HT-29 (cell line): ENCODE measurements at places on chromosomes 11 and 22. TPM values are rescaled to one million over a fixed set of nuclear protein-coding genes. Genes with fewer than 3 reads are reported as not detected.

GRCh38 chr11:37755521-37755920 is 1157.5 kb upstream of the RAG2 start:
- DNase-seq, result no peak

GRCh38 chr11:80586464-80586863 is 1145.6 kb upstream of the TENM4 start:
- peak; percentile 2 for DNase-seq

- DNase-seq, result no peak
These were observed 95.3 kb upstream of the RCN1 start for GRCh38 chr11:31995525-31996094.

GRCh38 chr22:32217465-32217864 is 12.6 kb upstream of the RFPL2 start:
- no peak for DNase-seq

POU2AF3 gene
- 14.5 and 23.0 TPM in 2 replicates for total RNA-seq

PYGM gene
- total RNA-seq, result 0.16 and 0.23 TPM in 2 replicates

- no peak for DNase-seq
These were observed 18.9 kb downstream of the MED15 start for GRCh38 chr22:20526305-20526627.

GRCh38 chr22:41226723-41227655 is 13.7 kb downstream of the CHADL start:
- no peak for DNase-seq

- no peak for DNase-seq
These were observed 2.9 kb downstream of the IZUMO1R start for GRCh38 chr11:94307101-94307791.

DNA sequence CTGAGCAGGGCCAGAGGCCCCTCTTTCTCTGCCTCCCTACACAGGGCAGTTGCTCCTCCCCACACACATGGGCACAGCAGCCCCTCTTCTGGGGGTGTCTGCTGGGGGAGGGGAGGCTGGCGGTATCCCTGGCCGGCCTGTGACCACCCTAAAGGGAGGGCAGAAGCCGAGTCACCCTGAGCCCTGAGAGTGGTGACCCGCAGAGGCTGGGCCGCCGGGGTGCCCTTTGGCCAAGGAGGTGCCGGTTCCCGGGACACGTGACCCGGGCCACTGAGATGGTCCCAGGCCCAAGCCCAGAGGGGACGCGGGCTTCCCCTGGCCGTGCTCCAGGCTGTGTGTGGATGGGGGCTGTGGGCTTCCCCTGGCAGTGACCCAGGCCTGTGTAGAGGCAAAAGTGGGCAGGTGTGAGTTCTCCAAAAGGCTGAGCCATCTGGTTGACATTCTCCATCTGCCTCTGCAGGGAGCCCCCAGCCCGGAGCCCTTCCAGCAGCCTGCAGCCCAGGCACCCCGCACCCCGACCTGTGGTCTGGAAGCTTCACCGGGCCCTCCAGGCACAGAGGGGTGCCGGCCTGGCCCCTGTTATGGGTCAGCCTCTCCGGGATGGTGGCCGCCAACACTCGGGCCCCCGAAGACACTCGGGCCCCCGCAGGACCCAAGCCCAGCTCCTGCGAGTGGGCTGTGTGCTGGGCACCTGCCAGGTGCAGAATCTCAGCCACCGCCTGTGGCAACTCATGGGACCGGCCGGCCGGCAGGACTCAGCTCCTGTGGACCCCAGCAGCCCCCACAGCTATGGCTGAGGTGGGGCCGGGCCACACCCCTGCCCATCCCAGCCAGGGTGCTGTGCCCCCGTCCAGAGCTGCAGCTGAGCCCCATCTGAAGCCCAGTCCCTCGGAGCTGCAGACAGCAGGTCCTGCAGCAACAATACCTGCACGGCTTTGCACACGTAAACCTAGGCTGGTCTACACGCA is 1.0 kb downstream of the ADM2 start:
- DNase-seq, result no peak

C11orf86 gene
- 0.29 and 0.69 TPM in 2 replicates for total RNA-seq

WBP2NL gene
- total RNA-seq, result not detected in 2 replicates

MPPED1 gene
- total RNA-seq, result not detected in 2 replicates

ENTHD1 gene
- total RNA-seq, result not detected in 2 replicates

ADM gene
- 33.3 and 37.6 TPM in 2 replicates for total RNA-seq

DNA sequence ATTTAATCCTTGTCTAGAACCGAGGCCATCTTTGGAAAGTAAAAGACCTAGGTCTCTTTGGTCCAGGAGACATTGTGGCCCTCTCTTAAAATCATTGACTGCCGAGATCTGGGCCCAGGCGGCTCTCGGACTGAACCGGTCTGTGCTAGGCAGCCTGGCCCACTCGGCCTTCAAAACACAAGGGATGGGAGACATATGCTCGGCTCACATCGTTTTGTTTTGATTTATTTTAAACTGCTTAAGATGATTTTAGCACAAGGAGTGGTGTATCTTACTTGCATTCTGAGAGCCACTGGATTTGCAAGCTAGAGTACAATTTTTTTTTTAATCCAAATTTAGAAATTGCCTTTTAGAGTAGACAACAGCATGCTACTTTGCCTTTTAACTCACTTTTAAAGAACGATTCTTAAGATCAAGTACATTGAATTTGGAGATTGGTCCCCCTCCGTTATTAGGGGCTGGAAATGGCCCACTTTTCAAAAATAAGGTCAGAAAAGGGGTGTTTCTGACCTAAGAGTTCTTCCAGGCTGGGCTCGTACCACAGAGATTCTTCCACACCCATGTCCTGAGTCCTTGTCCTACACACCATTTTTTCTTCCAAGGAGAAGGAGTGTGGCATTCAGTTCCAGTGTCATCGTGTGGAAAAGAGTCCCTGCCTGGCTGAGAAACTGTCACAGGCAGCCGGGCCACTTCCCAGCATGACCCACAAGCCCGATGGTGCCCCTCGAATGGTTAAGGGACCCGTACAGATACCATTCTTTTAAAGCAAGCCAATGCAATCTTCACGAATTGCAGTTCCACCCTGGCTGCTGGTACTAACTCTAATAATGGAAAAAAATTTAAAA is 80.5 kb upstream of the WNT7B start:
- DNase-seq, result peak; percentile 38

- peak; percentile 95 for DNase-seq
These were observed 2.1 kb downstream of the MED15 start for GRCh38 chr22:20509344-20510047.

GRCh38 chr11:88535916-88536547 is 198.5 kb upstream of the CTSC start:
- DNase-seq, result peak; percentile 72

- no peak for DNase-seq
These were observed 100.1 kb upstream of the BID start for GRCh38 chr22:17874231-17874905.

DNA sequence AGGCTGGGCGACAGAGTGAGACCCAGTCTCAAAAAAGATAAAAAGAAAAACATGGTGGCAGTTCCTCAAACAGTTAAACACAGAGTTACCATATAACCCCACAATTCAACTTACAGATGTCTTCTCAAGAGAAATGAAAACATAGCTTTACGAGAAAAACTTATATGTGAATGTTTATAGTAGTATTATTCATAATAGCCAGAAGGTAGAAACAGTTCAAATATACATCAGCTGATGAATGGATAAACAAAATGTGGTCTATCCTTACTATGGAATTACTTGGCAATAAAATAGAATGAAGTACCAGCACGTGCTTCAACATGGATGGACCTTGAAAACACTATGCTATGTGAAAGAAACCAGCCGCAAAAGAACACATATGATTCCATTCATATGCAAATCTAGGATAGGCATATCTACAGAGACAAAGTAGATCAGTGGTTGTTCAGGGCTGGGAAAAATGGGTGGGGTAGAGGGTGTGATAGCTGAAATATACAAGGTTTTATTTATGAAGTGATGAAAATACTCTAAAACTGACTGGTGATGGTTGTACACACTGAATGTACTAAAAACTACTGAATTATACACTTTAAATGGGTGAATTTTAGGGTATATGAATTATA is 12.4 kb downstream of the NF2 start:
- DNase-seq, result no peak

JHY gene
- total RNA-seq, result 0.26 and 0.28 TPM in 2 replicates

DNA sequence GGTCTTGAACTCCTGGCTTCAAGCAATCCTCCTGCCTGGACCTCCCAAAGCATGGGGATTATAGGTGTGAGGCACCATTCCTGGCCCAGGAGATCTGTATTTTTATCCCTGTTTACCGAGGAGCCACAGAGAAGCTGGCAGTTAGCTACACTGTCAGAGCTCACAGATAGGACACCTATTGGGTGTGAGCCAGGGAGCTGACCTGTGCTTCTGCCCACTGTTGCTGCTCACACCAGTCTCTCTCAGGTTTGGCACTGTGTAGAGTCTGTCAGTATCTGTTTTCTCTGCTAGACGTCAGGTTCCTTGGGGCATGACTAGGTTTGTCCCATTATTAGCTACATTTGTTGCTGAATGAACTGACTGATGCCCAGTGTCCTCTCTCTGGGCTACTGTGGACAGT is 17.5 kb downstream of the PPP6R2 start:
- no peak for DNase-seq

KRTAP5-7 gene
- total RNA-seq, result not detected in 2 replicates

GUCD1 gene
- 178 and 179 TPM in 2 replicates for total RNA-seq

CD3E gene
- total RNA-seq, result not detected in 2 replicates
